ENCODE measurements at places on chromosomes 6 and 20.

- no peak for DNase-seq
These were observed 13.0 kb downstream of the CD83 start for GRCh38 chr6:14130435-14131075.

GRCh38 chr20:43983904-43984361, 69.3 kb downstream of the TOX2 start:
- DNase-seq = no peak

- DNase-seq = no peak
These were observed 28.7 kb downstream of the GRIK2 start for GRCh38 chr6:101422251-101422650.

- DNase-seq = no peak
These were observed 239.4 kb downstream of the PTPRK start for GRCh38 chr6:128280960-128281359.

DNA sequence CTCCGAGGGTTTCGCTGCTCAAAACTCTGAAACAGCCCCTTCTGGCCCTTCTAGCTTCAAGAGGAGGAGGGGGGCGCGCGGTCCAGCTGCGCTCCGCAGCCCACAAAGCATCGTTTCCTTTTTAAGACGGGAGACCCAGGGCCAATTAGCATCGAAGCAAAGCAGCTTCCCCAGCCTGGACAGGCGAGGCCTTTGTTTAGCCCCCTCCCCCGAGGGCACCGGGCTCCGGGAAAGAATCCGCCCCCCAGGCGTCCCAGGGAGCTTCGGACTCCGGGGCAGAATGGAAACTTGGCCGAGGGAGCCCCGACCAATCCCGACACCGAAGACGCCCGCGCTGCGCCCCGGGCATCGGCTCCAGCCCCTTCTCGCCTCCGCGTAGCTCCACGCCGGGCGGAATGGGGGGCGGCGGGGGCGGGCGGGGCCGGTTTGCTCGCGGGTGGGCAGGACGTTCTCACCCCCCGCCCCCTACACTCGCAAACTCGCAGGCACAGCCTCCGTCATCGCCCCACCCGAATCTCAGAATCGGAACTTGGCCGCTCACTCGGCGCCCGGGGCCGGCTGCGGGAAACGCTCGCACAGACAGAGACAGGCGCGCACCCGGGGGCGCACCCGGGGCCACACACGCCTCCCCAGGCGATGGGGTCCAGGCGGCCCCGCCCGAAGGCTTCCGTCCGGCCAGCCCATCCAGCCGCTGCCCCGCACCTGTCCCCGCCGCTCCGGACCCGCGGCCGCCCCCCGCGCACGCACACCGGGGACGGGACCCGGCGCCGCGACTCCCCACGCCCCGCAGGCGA, 628 bp downstream of the NKAIN4 start:
- no peak for DNase-seq

GRCh38 chr6:109516929-109517328, 33.9 kb upstream of the ZBTB24 start:
- DNase-seq = no peak

DNA sequence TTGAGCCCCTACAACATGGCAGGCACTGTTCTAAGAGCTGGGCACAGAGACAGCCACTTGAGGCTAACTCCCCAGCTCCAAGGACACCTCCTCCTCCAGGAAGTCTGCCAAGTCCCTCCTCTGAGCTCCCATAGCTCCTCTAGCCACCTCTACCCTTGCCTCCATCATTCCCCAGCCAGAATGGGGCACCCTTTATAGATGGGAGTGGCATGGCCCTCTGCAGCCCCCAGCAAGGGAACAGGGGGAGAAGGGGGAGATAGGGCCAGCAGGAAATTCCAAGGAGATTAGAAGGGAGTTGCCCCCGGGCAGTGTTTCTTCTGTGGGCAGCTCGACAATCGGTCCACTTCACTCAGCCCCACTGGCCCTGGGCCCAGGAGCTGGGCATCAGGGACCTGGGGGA, 19.7 kb upstream of the TLDC2 start:
- no peak for DNase-seq

GRCh38 chr20:15200147-15200565, 862.7 kb upstream of the FLRT3 start:
- DNase-seq = no peak

- no peak for DNase-seq
These were observed 177.7 kb upstream of the SNX9 start for GRCh38 chr6:157645201-157645795.

- no peak for DNase-seq
These were observed 30.4 kb downstream of the TM9SF4 start for GRCh38 chr20:32139947-32140346.

- no peak for DNase-seq
These were observed 9.9 kb downstream of the PAX1 start for GRCh38 chr20:21715193-21715881.

DNA sequence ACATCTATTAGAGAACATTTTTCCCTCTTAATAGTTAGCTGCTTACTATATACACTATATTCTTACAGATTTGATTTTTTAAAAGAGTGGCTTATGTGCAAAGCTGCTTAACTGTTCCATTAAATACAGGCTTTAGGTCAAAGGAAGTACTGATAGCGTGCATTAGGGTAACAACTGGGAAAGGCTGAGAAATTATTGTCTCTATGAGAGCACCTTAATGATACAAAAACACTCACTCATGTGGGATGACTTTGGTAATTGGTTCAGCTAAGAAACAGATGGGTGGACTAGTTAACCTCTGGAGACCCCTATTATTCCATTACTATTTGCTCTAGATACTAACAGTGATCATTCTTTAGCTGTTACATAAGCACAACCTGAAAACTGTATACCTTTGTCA, 4.0 kb downstream of the DCDC2 start:
- DNase-seq = no peak

- DNase-seq = no peak
These were observed 14.3 kb upstream of the FOXP4 start for GRCh38 chr6:41531591-41532582.

GRCh38 chr6:127013865-127014264, 104.6 kb upstream of the RSPO3 start:
- DNase-seq = no peak

DNA sequence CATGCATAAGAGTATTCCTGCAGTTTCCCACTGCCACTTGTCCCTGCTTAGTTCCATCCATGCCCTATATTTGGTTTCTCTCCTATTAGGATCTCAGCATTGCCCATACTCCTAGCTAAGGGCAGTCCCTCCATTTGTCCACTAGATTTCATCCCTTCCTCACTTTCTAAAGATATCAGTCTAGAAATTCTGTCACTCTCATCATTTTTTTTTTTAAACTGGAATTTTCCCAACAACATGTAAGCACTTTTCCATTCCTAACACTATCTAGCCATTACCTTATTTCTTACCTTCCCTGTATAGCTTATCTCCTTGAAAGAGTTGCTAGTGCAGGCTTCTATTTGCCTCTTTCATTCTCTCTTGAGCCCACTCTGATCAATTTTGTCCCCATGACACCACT, 312.2 kb downstream of the BTBD3 start:
- no peak for DNase-seq

GRCh38 chr20:51570739-51571459, 28.4 kb upstream of the NFATC2 start:
- DNase-seq = no peak

DNA sequence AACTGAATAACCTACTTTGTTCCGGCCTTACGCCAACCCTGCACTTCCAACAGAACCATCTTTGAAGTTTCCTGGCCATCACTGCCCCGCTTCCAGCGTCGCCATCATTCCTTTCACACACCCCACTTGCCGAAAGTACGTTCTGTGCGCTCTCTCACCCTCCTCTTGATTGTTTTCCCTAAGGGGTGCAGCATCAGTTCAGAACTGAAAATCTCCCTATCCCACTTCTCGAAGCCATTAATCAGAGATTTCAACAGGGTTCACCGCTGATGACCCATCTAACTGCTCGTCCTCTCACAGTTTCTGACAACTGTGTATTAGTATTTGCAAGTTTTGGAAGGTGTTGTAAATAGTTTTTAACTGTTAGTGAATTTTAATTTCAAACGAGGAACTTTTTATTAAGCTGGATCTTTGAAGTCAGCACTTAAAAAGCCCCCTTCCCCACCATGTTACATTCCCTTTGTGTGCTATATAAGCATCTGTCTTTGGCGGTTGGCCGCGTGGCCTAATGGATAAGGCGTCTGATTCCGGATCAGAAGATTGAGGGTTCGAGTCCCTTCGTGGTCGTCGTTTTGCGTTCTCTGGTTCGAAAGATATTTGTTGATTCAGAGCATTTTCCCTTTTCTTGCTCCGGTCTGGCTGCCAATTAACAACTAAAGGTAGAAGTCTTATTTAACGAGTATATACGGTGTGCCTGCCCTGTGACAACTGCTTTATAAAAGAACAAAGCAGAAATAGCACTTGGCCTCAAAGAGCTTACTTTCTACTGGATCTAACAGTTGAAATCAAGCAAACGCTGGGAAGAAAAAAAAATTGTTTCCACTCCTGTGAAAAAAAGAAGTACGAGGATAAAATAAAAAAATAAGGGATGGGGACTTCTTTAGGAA, 42.6 kb downstream of the TRIM27 start:
- DNase-seq = no peak

DNA sequence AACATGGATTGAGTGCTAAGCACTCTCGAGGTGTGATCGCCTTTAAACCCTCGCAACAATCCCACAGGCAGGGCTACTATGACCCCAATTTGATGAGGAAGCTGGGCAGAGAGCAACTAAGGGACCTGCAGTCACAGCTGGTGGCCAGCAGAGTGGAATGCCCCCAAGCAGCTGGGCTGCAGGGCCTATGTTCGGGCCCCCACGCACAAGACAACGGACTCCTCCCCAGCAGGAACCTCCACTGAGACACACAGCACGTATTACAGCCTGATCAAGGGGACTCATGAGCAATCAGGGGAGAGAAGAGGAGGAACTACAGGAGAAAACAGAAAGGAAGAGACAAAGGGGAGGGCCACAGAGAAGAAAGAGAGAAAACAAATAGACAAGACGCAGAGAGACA, 21.7 kb downstream of the CST7 start:
- DNase-seq = no peak

DNA sequence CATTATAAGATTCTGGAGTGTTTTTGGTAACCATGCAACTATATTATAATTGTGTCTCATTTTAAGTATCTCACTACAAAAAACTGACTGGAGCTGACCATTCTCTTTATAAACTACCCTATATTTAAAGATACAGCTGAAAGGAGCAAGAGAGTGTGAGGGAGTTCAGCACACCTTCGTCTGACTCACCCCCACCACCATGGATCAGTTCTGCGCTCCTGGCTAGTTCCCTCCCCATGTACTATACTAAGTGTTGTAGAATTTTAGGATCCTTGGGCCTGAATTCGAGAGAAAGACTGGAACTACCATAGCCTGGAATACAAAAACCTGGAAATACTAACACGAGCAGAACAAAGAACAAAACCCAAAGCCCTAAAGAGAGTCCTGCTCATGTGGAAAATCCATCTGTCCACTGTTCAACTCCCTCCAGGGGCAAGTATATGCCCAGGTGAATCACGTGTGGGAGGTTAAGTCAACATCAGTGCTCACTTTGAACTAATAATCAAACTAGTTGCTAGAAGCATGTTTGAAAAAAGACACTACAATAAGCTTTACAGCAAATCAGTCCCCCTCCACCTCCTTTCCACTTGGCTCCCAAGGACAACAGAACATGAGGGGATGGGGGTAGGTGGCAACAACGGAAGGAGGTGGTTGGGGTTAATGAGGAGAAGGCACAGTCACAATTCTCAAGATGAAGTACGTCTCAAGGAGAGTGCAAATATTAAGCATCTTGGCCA, 46.8 kb downstream of the ELOVL5 start:
- DNase-seq = no peak

- no peak for DNase-seq
These were observed 99.3 kb upstream of the CHD6 start for GRCh38 chr20:41717483-41717882.

GRCh38 chr6:167896648-167897047, 69.9 kb downstream of the AFDN start:
- DNase-seq = no peak

DNA sequence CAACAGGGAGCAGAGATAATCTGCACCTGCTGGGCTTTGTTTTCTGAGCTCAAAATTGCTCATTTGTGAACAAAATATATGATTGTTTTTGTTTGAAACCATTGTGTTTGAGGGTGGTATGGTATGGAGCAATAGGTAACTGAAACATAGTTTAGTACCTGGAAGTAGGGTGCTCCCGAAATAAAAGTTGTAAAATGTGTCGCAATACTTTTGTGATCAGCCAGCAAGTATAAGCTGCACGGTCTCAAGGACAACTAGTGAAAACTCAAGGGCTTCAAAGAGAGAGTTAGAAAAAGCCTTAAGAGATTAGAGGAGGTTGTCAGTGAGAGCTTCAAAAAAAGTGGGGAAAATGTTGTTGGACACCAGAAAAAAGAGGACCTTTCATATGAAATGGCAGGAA, 579.8 kb upstream of the POU3F2 start:
- DNase-seq = no peak

GRCh38 chr20:6044115-6044514, 9.7 kb downstream of the LRRN4 start:
- DNase-seq = no peak

DNA sequence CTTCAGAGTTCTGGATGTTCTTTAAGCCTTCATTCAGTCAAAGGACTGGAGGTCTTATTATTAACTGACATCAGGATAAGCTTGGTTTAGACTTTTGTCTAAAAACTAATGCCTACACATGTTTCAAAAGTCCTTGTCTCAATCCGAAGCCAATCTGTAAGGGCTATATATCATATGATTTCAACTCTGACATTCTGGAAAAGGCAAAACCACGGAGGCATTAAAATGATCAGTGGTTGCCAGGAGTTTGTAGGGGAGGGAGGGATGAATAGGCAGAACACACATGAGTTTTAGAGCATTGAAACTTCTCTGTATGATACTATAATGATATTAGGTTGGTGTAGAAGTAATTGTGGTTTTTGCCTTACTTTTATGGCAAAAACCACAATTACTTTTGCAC, 1285.8 kb upstream of the CITED2 start:
- no peak for DNase-seq

DNA sequence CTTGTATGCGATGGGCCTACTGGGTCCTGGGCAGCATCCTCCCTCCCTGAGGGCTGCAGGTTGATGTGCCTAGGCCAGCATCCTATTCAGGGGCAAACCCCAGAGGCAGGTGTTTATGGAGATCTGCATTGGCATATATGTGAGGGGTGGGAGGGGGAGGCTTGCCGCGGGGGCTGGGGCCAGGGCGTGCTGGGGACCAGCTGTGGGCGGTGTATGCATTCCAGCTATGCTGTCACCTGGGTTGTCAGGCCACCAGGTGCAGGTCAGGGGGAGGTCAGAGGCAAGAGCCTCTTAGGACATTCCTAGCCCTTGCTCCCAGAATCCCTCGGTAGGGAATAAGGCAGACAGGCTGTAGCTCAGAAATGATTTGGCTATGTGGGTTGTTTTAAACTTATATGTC, 11.9 kb downstream of the FOXA2 start:
- no peak for DNase-seq

DNA sequence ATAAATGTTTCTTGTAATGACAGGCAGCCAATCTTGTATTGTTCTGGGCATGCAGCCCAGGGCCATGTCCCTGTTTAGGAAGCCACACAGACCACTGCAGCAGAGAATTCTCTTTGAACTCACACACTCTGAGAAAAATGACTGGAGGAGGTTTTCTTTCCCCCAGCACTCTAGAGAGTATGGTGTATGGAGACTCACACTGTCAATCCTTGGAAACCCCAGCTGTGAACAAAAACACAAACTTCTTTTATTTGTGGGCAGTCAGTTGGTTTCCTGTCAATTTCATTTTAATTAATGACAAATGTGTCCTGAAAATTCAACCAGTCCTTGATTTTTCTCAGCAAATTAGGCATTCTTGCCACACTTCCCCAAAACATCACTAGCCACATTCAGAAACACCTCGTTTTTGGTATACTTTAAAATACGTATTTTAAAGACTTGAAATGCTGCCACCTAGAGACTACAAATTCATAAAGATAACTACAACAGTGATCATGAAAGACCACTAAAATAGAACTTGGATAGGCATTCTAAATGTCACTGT, 52.9 kb upstream of the UFL1 start:
- DNase-seq = no peak

All from esophagus squamous epithelium (tissue), 5 donors.